Activated CD4-positive, alpha-beta T cell treated with anti-CD3 and anti-CD28 coated beads, Interleukin-2, Interleukin-4, amounts not matched to agents 100 ng/mL and 50 ng/mL, durations not matched to agents 16 hours and 8 hours (primary cell): ENCODE measurements at places on chromosomes 4 and X.

- no peak for DNase-seq
Measured at GRCh38 chrX:150163221-150163930, 199.7 kb upstream of the MAMLD1 start.

DNA sequence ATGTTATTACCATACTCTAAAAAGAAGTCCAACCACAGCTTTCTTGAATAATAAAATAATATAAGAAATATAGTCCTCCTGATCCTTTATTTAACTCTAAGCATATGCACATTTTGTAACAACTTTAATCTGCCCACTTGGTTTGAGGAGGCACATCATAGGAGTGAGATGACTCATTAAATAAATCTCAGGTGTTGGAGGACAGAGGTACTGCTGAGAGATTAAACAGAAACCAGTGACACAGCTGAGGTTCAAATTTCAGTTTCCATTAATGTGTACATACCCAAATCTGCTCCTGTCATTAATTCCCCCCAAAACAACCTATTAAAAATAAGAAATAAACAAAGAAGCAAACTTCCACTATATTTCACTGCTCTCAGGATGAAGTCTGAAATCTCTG is 211.0 kb downstream of the KCTD8 start:
- no peak for DNase-seq

GRCh38 chr4:26584725-26585124 is 841 bp downstream of the TBC1D19 start:
- no peak for DNase-seq

GRCh38 chrX:119605464-119606279 is 552 bp downstream of the NKRF start:
- peak; percentile 17 for DNase-seq

- no peak for DNase-seq
Measured at GRCh38 chrX:70577442-70577841, 132.8 kb downstream of the DLG3 start.

DNA sequence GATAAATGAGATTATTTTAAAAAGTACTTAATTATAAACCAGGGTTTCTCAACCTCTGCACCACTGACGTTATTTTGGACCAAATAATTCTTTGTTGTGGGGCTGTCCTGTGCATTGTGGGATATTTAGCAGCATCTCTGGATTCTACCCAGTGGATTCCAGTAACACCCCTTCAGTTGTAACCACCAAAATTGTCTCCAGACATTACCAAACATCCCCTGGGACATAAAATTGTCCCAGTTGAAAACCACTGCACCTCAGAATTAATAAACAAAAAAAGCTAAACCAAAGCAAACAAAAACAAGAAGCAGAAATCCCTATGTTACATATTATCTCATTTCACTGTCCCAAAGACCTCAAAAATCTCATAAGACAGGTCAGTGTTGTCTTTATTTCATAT is 54.2 kb upstream of the GIMD1 start:
- no peak for DNase-seq

DNA sequence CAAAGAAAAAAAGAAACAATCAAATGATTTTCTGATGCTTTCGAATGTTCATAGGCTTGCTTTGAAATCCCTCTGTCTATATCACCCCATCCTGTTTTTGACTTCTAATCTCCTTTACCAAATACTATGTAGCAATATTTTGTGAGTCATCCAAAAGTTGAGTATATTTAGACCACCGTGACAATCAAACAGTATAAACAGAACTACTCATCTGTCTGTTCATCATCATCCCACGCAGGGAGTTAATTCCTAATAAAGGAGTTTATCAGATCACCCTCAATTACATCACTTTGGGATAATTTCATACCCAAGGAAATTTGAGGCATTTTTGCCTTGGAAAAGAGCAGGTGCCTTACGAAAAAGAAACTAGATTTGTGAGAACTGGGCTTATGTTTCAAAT is 212.9 kb downstream of the CBR4 start:
- no peak for DNase-seq

DNA sequence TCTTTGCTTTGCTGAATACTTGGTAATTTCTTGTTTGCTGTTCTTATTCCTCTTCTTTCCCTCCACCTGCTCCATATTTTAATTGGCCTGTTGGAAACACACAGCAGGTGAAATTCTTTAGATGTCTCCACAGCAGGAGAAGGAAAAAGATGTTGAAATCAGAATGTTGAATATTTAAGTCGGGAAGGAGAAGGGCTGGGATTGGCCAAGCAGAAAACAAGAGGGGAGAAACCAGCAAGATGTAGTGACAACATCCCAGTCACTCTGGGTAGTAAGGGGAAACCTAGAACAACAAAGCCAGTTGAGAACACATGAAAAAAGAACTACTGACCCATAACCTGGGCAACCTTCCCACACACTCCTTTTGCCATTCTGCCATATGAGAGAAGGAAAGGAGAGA is 37.3 kb upstream of the STAG2 start:
- no peak for DNase-seq

DNA sequence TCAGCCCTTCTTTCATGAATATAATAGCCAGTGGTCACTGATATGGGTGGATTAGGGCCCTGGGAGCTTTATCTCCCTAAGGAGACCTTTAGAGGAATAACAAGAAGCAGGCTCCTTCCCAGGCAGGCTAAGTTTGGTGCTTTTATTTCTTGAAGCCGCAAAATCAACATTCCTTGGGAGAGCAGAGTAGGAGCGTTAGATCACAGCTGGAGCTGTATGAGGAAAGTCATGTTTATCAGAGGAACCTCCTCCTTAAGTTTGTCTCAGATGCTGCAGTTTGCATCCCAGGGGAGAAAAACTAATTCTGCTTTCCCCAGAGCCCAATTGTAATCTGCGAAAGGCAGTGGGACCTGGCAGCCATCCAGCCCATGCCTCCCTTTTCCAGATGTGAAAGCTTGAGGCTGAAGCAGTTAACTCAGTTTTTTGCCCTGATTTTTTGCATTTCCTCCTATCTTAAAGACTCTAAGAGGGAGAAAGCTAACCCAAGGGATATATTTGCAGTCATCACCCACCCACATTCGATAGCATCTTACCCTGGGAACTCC is 186.0 kb upstream of the FRMPD4 start:
- DNase-seq, result no peak

DNA sequence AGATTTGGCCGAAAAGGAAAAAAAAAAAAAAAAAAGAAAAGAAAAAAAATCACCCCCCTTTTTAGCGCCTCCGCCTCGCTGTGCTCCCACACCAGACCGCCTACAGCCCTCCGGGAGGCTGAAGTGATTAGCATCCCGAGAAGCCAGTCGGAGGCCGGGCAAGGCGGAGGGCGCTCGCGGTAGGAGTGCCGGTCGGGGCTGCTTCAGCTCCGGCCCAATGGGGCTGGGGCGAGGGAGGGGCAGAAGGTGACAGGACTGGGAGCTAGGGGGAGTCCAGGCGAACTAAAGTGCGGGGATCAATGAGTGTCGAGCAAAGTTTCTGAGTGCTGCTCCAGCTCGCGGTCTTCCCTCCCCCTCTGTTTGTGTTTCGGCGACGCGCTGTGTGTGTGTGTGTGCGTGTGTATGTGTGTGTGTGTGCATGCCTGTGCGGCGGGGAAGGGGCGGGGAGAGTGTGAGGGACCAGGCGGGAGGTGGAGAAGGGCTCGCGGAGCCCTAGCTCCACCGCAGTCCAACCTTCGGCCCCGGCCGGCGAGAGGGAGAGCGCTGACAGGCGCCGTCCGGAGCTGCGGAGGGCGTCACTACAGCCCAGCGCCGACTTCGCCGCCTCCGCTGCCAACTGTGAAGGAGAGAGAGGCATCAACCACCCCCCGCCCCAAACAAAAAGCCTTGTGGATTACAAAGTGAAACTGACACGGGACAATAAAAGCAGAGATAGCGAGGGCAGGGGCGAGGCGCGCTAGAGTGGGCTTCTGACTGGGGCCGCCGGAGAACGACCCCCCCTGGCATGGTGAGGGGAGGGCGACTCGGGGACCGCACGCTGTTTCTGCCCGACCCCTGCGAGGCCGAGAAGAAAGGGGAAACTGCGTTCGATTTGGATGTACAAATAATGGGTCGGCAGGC is at the start of gene FAT4:
Gene FAT4 (plus strand): TSS at position 280 of the 900 bp plus-strand sequence. CDS start 1,457 bp downstream, outside the sequence.
- peak; percentile 59 for DNase-seq
